ENCODE measurements at places on chromosomes 3 and 15.

- DNase-seq, result no peak
Observed at GRCh38 chr3:25568525-25569078, 96.1 kb downstream of the TOP2B start.

DNA sequence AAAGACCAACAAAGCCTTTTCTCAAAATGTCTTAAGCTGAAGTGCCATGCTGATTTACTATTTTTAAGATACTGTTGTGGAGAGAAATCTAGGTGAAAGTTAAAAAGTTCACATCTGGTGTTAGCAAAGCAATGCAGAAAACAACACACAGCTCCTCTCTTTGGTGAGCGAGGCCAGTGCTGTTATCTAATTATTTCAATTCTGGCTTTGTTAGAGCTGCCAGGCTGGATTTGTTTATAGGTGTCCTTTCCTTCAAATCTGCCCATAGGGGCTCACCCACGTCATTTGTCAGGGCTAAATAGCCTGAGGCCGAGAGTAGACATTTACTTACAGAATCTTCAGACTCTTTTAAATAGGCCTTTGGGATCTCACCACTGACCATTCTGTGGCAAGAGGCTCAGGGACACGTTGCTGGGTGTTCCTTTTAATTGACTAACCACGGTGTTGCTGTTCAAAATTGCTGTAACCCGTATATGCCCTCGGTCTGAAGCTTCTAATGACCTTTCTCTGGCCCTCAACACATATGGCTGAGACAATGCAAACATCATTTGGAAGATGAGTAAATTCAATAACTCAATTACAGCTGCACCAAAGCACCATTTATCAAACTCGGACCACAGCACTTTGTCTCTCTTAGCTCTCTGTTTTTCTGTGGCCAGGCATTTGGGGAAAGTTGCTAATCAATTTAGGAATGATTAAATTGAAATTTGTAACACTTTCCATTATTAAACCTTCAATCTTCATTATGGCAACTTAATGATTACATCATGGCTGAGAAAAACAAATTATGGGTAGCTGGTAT lies 152.6 kb downstream of the PDZRN3 start:
- no peak for DNase-seq

GRCh38 chr15:67836134-67836455 lies 3.8 kb downstream of the RNU6-1 start:
- DNase-seq, result no peak

DNA sequence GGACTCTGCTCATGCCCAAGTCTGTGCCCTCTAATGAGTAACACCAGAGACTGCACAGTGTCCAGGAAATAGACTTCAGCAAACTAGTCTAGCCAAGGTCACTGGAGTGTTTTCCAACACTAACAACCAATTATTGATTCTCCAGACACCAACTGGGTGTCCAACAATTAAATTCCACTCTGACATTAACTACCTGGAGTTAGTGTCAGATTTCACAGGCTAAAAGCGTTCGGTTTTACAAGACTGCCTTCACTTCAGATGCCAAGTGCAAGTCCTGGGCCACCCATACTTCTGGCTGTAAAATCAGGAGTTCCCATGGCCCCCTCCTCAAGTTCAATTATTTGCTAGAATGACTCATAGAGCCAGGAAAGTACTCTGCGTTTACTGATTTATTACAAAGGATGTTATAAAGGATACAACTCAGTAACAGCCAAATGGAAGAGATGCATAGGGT lies 20.8 kb upstream of the CFAP161 start:
- no peak for DNase-seq

DNA sequence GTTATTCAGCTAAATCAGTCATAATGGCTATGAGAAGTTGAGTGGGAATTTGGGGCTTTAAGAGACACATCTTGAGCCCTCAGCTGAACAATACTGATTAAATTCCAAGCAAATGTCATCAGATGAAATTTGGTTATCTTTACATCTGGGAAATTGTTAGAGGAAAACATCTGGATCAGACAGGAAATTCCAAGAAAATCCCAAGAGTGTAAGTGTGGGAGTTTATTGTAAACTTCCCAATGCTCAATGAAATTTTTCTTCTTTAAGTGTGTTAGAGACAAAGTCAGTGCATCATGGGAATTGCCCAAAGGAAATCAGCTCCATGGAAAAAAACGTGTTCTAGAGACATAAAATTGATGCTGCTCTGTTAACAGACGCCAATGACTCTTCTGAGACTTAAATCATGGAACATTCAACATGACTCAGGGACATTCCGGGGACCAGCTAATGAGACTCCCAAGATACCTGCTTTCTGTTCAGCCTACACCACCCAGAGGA lies 19.8 kb upstream of the DCLK3 start:
- DNase-seq, result no peak

GRCh38 chr3:52458770-52459545 lies 3.6 kb downstream of the NISCH start:
- no peak for DNase-seq

DNA sequence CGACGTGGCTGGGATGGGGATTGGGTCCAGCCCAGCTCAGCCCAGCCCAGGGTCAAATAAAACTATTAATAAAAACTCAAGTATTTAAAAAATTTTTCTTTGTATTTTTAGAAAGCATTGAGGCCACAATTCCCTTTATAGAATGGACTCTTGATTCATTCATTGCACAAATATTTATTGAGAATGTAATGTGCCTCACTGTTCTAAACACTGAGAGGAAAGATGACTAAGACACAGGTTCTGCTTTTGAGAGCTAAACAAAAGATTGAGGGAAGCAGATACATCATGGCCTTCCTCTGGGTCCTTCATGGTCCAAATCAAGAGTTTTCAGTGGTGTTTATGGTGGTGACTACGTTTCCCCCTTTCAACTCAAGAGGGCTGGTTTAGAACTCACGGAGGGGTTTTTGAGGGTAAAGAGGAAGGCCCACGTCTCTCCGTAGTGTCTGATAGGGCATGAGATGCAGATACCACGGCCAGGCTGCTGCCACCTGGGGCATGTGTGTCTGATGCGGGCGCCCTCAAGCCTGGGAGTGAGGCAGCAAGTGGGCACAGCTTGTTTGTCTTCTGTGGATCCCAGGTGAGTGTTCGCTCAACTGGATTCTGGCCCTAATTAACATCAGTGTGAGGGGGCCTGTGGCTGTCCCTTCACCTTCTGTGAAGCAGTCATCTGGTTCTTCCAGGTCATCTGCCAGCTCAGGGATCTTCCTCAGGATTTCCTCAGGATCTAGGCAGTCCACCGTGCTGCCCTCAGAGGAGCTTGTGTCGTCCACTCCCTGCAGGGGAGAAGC lies 73.5 kb upstream of the SCN5A start:
- DNase-seq, result no peak

- no peak for DNase-seq
Observed at GRCh38 chr15:91530956-91531582, 322.4 kb upstream of the SLCO3A1 start.

GRCh38 chr3:151798466-151798865 lies 15.4 kb upstream of the AADAC start:
- no peak for DNase-seq

DNA sequence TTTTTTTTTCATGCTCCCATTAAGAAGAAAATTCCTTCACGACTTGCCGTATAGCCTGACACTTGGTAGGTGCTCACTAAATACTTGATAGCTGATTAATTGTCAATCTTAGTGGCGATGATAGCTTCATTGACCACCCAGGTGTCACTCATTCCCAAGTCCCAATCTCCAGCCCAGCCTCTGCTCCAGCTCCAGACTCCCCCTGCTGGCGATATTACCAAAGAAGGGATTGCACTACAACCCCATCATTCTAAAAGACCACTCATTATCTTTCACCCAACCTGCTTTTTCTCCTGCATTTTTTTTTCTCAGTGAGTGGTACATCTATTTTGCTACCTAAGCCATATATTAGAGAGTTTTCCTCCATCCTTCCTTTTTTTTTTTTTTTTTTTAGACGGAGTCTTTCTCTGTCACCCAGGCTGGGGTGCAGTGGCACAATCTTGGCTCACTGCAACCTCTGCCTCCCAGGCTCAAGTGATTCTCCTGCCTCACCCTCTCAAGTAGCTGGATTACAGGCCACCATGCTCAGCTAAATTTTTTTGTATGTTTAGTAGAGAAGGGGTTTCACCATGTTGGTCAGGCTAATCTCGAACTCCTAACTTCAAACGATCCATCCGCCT lies 19.5 kb upstream of the COMMD2 start:
- DNase-seq, result peak; percentile 51

DNA sequence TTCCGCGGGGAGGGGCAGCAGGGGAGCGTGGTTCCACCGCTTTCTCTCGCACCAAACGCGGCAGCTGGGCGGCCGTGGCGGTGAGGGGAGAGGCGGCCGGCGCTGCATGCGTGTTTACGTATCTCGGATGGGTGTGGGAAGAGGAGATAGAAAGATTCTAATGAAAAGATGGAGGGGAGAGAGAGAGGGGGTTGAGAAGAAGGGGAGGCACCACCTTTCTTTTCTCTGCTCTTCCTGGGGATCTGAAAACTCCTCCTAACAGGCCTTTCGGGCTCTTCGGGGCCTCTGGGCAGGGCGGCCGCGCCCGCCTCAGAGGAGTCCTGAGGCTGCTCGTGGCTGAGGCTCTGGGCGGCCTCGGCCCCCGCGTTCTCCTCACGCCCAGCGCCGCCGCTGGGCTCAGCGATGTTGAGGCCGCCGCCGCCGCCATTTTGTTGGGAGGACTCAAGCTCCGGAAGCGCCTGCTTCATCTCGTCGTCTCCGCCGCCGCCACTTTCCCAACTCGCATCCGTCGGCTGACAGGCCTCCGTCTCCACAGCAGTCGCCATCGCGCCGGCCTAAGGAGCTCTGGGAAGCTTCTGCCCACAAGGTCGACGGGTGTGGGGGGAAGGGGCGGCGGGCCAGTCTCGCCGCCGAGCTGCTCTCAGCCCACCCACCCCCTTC lies 473 bp downstream of the TASOR start:
- DNase-seq, result peak; percentile 48

GRCh38 chr3:6921066-6921465 lies 60.2 kb downstream of the GRM7 start:
- DNase-seq, result no peak

DNA sequence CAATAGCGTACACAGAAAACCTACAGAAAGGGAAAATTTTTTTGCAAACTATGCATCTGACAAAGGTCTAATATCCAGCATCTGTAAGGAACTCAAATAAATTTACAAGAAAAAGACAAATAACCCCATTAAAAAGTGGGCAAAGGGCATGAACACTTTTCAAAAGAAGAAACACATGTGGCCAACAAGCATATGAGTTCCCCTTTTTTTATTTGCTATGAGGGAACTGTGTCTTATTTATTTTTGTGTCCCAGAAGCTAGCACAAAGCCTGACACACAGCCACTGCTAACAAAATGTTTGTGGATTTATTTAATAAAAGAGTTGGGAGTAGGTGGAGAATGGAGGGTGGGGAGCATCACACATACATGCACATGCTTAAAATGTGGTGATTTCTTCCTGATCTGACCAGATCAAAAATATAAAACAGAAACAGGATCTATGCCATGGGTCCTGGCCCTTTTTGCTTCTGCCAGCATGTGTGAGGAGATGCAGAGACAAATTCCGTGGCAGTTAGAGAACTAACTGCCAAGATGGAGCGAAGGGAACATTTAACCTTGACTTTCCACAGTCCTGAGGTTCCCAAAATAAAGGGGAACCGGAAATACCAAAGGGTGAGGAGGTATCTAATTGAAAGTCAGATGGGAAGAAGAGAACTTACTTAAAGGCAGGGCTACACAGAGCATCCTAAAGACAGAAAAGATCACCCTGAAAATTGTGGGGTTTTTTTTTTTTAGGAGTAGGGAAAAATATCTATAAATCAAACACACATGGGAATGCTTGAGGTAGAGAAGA lies at the start of gene TMEM202:
Gene TMEM202, plus strand, starts transcription at position 510 of the 793 bp plus-strand sequence. Its CDS starts 22 bp downstream, at position 532.
- DNase-seq, result no peak

GRCh38 chr3:36652104-36652503 lies 112.2 kb downstream of the DCLK3 start:
- no peak for DNase-seq

GRCh38 chr3:104461431-104461830 lies 905.3 kb upstream of the ALCAM start:
- DNase-seq, result no peak

- no peak for DNase-seq
Observed at GRCh38 chr3:70539908-70540307, 227.5 kb upstream of the MDFIC2 start.

All from omental fat pad (tissue), 4 donors.